ENCODE measurements at places on chromosomes 2 and 18.

DNA sequence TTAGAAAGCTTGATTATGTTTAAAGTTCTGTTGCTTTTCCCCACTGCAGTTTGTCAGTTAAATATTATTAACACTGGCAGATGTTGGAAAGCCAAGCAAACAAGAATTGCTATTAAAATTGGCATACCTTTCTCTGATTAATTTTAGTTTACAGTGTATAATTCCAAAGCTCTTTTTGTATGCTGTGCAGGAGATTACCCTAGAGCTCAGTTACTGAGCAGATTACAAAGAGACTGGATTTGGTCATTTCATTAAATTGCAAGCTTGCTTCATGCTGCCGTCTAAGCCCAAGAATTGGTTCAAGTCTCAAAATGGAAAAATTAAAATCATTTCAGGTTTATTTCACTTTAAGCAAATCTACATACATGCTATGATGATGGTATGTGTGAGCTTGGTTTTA lies 2.3 kb downstream of the ASAP2 start:
- DNase-seq: no peak

- DNase-seq: no peak
Measured at GRCh38 chr2:180970016-180970415, 10.4 kb upstream of the UBE2E3 start.

- DNase-seq: no peak
Measured at GRCh38 chr2:88638743-88639142, 11.5 kb upstream of the EIF2AK3 start.

DNA sequence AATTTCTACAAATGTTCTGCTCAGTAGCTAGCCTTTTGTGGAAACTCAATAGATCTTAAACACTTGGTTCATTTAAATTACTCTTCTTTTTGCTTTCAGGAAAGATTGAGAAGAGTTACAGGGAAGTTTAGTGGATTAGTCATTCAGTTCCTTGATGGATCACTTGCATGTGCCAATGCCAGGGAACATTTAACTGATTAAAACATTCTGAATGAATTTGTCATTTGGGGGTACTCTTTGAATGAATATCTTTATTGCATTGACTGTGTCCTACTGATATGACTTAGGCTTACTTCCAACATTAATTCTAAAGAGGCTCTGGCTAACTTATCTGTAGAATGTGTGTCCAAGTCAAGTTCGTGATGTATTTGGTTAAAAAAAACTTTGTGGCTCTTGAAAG lies 199.8 kb downstream of the PLCL1 start:
- no peak for DNase-seq

GRCh38 chr2:188068093-188068492 lies 223.6 kb upstream of the GULP1 start:
- DNase-seq: no peak

- no peak for DNase-seq
Measured at GRCh38 chr2:149901231-149901859, 313.8 kb upstream of the MMADHC start.

All from activated CD4-positive, alpha-beta T cell treated with anti-CD3 and anti-CD28 coated beads, Interleukin-2, amount 50 U/mL, for 4 hours (primary cell).